ENCODE measurements at places on chromosomes 7 and 10.

DNA sequence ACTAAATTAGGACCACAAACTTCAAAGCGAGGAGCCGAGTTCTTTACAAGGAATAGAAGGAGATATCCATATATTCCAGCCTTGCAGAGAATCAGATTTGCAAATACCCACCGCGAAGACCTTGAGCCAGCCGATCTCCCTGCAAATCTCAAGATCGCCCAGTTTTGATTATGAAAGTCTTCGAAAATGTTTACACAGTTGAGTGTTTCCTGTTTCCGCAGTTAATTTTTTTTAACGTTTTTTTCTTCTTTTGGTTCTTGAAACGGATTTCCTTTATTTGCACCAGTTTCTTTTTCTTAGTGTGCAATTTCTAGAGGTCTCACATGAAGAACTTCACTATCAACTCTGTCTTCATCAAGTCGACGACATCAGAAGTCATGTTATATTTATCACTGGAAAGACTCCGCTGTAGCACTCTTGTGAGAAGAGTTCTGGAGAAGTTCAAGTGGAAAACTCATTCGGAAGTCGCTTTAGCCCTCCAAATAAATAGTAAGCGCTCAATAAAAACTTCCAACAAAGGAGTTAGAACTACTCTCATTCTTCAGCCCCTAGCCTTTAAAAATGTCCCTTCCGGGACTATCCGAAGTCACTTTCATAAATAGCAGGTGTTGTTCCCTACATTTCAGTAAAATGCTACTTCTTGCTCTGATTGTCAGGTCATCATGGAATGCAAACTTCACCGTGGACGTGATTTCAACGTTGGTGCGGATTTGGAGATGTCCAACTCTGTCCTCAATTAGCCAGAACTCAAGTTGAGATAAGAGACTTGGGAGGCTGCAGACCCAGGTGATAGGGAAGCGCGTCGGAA is 11.9 kb upstream of the SPAG6 start:
- no peak for DNase-seq

DNA sequence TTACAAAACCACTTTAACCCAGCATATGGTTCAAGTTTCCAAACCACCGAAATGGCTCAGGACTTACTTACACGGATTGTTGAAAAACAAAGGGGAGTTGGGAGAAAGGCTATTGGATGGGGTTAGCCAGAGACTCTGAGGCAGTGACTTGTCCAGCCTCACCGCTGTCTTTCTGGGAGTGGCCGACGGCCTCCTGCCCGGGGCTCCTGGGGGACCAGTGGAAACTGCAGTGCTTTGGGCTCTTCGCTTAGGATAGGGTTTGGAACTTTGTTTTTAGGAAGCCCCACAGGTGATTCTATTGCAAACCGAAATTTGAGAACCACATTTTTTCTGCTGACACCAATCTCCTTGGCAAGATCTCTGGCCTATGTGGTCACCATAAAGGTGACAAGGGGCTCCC is 38.1 kb upstream of the R3HCC1L start:
- no peak for DNase-seq

- DNase-seq = no peak
These were observed 14.3 kb downstream of the CPED1 start for GRCh38 chr7:121002757-121003200.

DNA sequence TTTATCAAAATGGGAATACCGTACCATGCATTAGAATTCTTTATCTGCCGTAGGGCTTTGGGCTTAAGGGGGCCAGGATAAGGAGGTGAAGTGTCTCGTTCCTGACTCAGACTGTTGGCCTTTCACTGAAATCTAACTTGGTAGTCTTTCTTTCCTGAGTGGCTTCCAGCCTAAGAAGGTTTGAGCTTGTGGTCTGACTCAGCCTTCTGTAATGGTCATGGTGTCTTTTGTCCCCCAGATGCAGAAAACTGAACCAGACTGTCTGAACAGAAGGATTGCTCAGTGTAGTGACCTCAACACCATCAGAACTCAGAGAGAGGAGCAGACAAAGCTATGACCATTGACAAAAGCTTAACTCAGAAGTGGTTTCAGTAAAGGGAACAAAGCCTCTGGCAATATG is 39.5 kb downstream of the WNT2 start:
- DNase-seq = no peak

GRCh38 chr10:130215151-130215930 is 79.2 kb downstream of the GLRX3 start:
- DNase-seq = no peak

DNA sequence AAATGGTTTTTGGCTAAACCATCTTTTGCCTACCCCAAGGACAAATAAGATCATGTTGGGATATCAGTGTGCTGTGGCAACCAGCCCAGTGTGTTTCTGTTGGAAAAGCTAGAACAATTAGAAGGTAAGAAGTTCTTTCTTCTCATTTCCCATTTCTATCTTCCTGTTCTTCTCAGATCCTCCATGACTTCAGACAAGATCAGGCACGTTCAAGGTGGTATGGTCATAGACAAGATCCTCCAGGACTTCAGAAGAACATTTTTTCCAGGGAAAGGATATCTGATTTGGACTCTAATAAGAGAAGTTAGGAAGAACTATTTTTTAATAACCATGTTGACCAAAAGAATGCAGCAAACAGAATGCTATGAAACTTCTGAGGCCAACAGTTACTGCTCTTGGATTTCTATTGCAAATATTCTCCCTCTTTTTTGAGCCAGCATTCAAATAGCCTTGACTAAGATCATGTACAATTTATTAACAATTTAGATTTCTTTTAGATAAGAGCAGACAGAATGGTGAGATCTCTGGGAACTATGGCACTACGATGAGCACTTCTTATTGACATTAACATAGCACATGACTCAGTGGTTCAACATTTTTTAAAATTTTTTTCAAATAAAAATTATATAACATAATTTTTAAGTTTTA is 15.9 kb downstream of the HYCC1 start:
- no peak for DNase-seq
